ENCODE measurements at places on chromosomes 2 and 18. TPM values are rescaled to one million over a fixed set of nuclear protein-coding genes. Genes with fewer than 3 reads are reported as not detected.

Gene GPR35
- 0.31 TPM for total RNA-seq

Gene RAX
- not detected for total RNA-seq

Gene TPRKB
- 40.2 TPM for total RNA-seq

Gene CDH2
- total RNA-seq: 200 TPM

Gene CDK15
- not detected for total RNA-seq

Gene SIX2
- 0.16 TPM for total RNA-seq

Gene UGT1A8
- not detected for total RNA-seq

DNA sequence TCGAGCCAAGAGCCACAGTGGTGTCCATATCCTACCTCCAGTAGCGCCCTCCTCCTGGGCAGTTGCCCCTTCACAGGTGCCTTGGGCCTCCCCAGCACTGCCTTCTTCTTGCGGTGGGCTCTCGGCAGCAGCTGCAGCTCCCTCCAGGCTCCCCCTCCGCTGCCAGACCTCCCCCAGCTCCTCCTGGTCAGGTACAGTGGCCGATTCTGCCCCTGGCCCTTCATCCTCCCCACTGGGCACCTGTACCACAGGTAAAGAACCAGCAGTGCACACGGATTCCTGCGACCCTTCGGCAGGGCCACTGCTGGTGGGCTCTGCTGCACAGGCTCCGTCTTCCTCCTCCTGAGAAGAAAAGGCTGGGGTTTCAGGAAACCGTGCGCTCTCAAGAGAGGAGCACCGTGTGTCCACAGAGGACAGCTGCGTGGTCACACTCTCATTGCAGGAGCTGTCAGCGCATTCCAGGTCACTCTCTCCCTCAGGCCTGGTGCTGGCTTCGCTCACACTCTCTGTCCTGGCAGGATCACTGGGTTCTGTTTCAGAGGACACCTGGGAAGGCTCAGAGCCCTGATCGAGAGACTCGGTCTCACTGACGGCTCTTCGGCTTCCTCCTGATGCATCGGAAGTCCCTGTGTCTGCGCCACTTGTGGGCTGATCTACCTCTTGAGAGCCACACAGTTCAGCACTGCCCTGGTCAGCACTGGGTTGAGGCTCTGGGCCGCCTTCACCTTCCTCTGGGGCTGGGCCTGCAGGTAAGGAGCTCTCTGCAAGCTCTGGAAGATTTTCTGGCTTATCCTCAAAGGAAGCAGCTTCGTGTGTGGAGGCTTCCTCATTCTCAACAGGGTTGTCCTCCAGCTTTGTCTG lies 147.4 kb upstream of the STK17B start:
- DNase-seq: no peak

- no peak for DNase-seq
These were observed 82.3 kb downstream of the INPP5D start for GRCh38 chr2:233142355-233142897.

GRCh38 chr2:160702754-160703153 lies 209.1 kb upstream of the RBMS1 start:
- no peak for DNase-seq

- DNase-seq: no peak
These were observed 46.5 kb upstream of the SULT1C3 start for GRCh38 chr2:108193251-108193650.

GRCh38 chr2:174286172-174286571 lies 37.8 kb upstream of the OLA1 start:
- no peak for DNase-seq

GRCh38 chr2:100957996-100958653 lies 44.0 kb upstream of the RPL31 start:
- no peak for DNase-seq

DNA sequence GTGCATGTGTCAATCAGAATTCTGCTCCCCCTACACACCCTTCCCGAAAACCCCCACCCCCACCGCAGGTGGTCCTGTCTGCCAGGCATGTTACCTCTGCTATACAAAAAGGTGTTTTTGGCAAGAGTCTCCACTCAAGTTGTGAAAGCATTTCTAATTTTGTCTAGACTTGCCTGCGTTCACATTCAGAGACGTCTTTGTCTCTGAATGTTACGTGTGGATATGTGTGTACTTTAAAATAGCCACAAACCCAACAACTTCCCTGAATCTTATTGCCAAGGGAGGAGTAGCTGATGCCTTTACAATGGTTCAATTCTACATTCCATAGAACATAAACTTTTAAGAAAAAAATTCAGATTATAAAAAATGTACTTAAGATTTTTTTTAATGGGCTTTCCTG lies 66.6 kb downstream of the ITGA4 start:
- DNase-seq: no peak

- DNase-seq: no peak
These were observed 1.4 kb downstream of the PHLPP1 start for GRCh38 chr18:62716619-62717168.

GRCh38 chr2:101041413-101041812 lies 39.3 kb downstream of the RPL31 start:
- no peak for DNase-seq

GRCh38 chr2:3236300-3237045 lies 141.1 kb downstream of the EIPR1 start:
- DNase-seq: no peak

GRCh38 chr18:36302676-36303075 lies 5.2 kb downstream of the FHOD3 start:
- DNase-seq: no peak

- DNase-seq: no peak
These were observed at the start of gene PROKR1 for GRCh38 chr2:68643011-68643873. Gene PROKR1 (plus strand): TSS chr2:68643579. CDS start chr2:68645822, 2,243 bp downstream.

DNA sequence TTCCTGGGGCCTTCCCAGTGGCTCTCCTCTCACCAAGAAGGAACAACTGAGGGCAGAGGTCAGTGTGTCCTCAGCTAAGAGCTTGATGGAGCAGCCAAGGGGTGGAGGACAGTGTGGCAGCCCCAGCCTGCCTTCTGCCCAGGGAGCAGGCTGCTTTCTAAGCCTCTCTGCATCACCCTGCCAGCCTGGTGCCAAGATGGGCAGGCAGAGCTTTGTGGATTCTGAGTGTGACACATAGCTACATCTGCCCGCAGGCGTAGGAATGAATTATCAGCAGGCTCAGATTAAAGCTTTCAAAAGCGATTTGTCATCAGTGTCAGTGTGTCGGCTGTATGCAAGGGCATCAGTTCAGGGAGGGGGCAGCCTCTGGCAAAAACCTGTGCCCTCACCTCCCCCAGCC lies 8.7 kb downstream of the MAL start:
- no peak for DNase-seq

DNA sequence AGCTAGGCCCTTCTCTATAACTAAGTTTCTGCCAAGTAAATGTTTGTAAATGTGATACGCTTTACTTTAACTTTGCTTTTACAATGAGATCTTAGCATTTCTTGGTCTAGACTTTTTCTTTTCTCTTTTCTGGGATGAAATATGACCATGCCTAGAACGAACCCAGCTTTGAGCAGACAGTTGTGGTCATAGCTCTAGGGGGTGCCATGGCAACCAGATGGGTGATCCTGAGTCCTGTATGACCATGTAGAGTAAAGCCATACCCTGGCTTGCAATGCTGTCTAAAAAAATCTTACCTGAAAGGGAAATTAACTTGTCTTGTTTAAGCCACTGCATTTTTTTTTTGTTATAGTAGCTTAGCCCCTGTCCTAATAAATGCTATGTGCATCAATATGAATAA lies 956.3 kb downstream of the SLC4A3 start:
- DNase-seq: no peak

DNA sequence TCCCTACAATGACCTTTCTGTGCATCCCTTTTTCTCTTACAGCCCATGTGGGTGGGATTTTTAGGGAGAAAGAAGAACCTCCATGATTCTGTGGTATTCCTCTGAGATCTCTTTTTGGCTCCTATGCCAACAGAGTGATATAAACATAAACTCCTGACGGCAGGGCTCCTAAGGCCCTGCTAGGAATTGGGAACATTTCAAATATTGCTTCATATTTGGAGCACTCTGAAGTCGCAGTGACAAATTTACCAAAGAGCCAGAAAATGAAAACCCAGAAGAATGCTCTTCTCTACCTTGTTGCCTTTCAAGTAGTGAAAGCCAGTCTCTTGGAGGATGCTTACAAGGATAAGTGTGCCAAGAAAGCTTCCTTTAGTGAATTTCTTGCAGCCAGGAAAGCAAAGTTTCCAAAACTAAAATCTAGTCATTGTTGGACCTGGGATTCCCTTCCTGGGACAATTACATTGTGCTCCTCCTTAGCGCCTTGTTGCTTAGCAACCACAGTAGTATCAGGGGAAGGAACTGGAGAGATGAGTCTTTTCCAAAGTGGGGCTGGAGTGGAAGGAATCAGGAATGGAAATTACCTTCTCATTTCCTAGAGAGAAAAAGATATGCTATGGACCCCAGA lies 7.3 kb upstream of the SETBP1 start:
- no peak for DNase-seq

- no peak for DNase-seq
These were observed 317.3 kb upstream of the THUMPD2 start for GRCh38 chr2:40096360-40096759.

GRCh38 chr2:109173311-109174171 lies 44.5 kb downstream of the SH3RF3 start:
- DNase-seq: no peak

DNA sequence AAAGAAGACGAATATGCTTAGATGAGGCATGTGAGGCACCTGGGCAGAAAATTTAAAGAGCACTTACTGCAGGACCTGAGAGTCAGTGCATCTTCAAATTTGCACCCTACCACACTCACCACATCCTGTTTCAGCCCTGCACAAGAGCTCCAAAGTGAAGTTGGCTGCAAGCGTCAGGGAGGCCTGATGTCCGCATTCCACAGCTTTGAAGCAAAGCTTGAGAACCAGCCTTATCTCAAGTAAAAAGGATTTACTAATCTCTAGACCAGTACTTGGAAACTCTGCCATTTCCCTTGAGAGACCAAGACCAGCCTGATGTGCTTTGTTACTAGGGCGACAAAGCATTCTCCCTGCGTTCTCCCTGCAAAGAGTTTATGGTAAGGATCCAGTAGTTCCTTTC lies 3.4 kb upstream of the ASNSD1 start:
- no peak for DNase-seq

DNA sequence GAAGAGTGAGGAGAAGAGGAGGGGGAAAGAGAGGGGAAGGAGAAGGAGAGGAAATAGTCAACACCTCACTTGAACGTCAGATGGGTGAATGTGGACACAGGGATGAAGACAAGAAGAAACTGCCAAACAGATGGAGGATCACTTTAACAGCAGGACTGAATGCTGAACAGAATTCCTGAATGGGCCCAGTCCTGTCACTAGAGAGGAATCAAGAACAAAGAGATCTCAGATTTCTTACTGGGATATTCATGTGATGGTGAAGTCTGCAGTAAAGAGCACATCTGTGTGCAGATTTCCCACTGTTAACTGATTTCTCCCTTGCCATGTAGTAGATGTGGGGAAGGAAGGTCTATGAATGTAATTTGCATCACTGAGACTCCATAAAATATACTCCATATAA lies 135.4 kb downstream of the L3MBTL4 start:
- no peak for DNase-seq

GRCh38 chr18:183769-184168 lies 25.4 kb downstream of the USP14 start:
- no peak for DNase-seq

DNA sequence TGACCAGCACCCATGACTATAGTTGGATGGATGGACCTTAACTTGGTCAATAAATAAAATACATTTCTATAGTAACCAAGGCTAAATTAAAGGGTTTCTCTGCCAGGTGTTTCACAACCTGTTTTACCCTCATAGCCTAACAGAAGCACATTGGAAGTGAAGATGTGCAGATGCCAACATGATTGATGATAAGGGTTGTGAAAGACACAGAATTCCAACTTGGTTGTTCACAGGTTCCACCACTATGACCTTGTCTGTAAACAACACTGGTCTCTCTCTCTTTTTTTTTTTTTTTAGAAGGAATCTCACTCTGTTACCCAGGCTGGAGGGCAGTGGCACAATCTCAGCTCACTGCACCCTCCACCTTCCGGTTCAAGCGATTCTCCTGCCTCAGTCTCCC lies 37.5 kb upstream of the PTH2R start:
- no peak for DNase-seq
